Karpas-422 (cell line): ENCODE measurements at places on chromosomes 3 and 15. TPM values are rescaled to one million over a fixed set of nuclear protein-coding genes. Genes with fewer than 3 reads are reported as not detected.

Gene ALDH1A3
- total RNA-seq: not detected in 2 replicates

Gene RBP2
- total RNA-seq: not detected in 2 replicates

Gene CRELD1
- 5.6 and 33.7 TPM in 2 replicates for total RNA-seq

Gene KY
- total RNA-seq: not detected in 2 replicates

Gene SNTN
- total RNA-seq: not detected in 2 replicates

Gene ENTPD3
- not detected in 2 replicates for total RNA-seq

Gene CLDN11
- not detected in 2 replicates for total RNA-seq

Gene POLQ
- total RNA-seq: 9.5 and 10.0 TPM in 2 replicates

Gene ECE2
- total RNA-seq: 0.15 TPM in 1 of 2 replicates, not detected in the other

Gene CACNA1D
- total RNA-seq: not detected in 2 replicates

Gene GJD2
- not detected in 2 replicates for total RNA-seq
